Fibroblast of lung (primary cell): ENCODE measurements at places on chromosomes 2 and 18.

DNA sequence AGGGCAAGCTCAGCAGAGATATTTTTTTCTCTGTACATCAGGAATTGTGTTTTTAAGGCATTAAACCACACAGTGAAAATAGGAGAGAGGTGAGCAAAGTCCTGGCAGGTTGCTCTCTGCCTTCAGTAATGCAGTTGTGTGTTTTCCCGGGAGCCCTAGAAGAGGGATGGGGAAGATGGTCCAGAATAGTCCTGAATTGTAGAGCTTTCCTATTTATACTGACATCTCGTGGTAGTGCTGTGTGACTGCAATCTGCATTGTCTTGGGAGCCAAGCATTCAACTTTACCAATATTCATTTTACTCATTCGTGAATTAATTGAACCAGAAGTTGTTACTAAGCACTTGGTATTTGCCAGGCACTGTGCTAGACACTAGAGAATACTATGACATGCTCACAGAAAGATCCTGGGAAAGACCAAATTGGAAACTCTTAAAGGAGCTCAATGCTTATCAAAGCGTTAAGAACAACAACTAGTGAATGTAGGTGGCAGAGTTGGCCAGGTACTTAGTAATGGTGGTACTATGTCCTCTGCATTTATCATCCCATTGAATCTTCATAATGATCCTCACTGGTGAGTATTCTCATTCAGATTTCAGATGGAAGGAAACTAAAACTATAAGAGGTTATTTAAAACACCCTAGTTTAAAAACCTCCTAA lies 214.6 kb downstream of the TRIB2 start:
- peak; percentile 59 for DNase-seq

DNA sequence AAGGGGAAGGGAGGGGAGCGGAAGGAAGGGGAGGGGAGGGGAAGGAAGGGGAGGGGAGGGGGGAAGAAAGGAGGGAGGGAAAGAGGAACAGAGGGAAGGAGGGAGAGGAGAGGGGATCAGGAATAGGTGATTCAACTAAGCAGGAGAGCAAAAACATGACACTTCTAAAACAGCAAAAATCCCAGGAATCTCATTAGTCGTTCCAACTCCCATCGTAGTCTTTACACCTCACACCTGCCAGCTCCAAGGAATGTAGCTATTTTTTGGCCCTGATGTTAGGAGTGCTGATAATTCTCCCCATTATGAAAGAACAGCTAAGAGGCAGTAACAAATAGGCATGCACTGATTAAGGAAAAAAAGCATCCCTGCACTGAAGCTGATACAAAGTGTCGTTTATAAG lies 709.9 kb upstream of the PKDCC start:
- DNase-seq: no peak

DNA sequence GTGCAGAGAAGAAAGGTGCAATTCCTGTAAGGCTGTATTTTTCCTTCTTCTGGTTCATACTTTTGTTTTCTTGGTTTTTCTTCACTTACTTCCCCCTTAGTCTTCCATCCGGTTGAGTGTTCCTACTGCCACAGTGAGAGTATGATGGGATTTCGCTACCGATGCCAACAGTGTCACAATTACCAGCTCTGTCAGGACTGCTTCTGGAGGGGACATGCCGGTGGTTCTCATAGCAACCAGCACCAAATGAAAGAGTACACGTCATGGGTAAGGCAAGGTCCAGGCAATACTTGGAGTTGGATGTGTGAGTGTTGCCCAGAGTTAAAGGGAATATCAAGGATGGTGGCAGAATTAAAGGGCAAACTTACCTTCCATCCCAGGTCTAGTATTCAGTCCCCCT lies 108.0 kb downstream of the DTNA start:
- no peak for DNase-seq

GRCh38 chr2:28206762-28207161 lies 185.9 kb upstream of the FOSL2 start:
- DNase-seq: no peak

- no peak for DNase-seq
These were observed 156.4 kb downstream of the IKZF2 start for GRCh38 chr2:212994976-212995375.

DNA sequence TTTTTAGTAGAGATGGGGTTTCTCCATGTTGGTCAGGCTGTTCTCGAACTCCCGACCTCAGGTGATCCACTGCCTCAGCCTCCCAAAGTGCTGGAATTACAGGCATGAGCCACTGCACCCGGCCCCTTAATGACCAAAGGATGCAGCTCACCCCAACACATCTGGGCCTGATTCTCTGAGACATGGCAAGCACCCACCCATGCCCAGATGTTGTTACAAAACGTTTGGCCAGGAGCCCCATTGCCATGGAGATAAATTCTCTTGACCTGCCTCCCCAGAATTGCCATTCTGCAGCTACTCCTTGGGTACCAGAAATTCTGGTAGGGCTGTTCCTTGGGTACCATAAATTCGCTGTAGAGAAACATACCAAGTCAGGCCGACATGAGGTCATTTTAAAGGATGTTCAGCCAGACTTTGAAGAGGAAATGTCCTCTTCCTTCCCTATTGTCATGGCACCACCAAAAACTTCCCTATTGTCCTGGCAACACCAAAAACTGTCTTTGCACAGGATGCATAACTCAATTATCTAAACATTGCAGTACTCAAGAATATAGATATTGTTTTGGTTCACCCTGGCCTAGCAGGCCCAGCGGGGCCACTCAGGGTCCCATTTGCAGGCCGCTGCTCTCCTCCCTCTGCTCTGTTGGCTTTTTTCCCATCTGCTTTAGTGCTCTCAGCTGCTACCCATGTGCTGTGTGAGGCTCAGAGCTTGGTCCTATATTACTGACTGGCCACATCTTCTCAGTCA lies 160.9 kb upstream of the TTC39C start:
- DNase-seq: no peak

- DNase-seq: no peak
These were observed 89.8 kb downstream of the INO80D start for GRCh38 chr2:205996161-205996560.

DNA sequence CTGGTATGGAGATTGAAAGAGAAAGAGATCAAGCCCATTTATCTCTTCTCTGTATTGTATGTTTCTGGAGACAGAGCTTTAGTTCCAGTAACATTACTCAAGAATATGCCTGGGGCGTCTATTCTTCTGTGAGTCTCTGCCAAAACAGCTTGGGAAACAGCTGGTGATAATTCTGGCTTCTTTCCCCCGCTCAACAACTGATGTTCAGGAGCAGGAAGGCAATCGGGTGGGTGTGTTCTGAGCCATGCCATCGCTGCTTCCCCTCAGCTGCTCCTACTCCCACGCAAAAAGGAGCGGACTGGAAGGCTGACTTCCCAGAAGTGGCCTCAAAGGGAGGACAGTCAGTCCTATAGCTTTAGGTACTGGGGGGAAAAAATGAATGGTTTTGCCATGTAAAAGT lies 695.1 kb downstream of the PLCL1 start:
- peak; percentile 82 for DNase-seq

- DNase-seq: no peak
These were observed 1.2 kb upstream of the BIN1 start for GRCh38 chr2:127108090-127108523.

GRCh38 chr2:203431391-203432185 lies 103.4 kb downstream of the ABI2 start:
- DNase-seq: no peak

DNA sequence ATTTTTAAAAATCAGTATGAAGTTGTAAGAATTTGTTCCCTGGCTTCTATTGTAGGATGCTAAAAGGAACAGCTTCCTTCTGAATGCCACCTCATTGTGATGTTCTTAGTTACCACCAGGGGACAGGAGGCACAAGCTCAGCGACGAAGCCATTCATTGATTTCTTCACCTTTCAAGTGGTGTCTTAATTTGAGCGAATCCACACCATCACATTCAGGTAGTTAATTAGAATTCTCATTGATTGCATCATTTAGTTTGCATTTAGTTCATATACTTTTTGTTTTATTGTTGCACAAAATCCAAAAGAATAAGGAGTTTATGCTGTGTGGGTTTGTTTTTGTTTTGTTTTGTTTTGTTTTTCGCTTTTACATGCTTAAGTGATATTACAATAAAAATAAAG lies 23.1 kb downstream of the CYP27C1 start:
- no peak for DNase-seq

GRCh38 chr2:113185664-113186432 lies 12.1 kb downstream of the PSD4 start:
- no peak for DNase-seq
